ENCODE measurements at places on chromosomes 2 and 18.
A peak's percentile ranks its signal among the peaks of the same experiment; 100 is the strongest.

DNA sequence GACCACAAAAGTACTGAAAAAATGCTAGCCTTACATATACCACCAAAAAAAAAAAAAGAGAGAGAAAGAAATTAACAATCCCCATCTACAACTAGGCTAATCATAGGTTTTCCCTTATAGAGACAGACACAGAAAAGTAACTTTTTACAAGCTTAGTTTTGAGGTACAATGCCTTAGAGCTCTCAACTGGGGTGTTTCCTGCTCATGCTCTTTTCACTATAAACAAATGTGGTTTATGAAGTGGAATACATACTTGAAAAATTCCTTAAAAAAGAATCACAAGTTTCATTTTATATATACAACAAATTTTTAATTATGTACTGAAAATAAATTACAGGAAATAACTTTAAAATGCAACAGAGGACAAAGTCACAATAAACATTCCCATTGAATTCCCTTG, 82.5 kb downstream of the ATL2 start:
- DNase-seq: no peak

DNA sequence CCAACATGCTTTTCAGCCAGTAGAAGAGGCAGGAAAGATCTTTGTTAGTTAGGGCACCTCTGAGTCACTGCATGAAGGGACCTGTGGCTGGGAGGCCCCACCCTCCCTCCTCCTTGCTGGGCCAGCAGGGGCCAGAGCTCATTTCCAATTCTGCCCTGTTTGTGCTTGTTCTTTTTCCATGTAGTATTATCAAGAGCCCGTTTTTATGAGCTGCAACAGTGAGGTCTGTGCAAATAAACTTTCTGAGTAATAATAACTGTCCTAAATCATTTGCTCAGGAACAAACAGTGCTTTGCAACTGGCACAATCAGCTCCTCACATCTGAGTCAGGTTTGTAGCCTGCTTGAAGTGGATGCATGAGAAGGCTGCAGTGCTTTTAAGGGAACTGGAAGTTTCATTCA, 128.0 kb downstream of the ARL4C start:
- DNase-seq: peak; percentile 66

DNA sequence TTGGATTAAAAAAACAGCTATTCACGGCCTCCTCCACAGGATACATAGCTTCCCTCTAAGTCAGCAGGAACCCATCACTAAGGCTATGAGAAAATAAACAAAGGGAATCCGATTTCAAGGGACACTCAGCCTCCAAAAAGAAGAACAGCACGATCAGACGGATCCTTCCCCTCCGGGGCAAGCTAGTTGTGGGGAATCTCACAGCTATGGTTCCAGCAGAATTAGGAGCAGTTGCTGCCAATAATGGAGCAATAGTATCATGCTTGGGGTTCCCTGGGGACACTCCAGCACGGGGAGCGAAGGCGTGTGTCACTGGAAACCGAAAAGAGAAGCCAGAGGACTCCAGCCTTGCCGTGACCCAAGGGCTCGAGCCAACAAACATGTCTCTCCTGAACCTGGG, 163.1 kb downstream of the TTC32 start:
- no peak for DNase-seq

DNA sequence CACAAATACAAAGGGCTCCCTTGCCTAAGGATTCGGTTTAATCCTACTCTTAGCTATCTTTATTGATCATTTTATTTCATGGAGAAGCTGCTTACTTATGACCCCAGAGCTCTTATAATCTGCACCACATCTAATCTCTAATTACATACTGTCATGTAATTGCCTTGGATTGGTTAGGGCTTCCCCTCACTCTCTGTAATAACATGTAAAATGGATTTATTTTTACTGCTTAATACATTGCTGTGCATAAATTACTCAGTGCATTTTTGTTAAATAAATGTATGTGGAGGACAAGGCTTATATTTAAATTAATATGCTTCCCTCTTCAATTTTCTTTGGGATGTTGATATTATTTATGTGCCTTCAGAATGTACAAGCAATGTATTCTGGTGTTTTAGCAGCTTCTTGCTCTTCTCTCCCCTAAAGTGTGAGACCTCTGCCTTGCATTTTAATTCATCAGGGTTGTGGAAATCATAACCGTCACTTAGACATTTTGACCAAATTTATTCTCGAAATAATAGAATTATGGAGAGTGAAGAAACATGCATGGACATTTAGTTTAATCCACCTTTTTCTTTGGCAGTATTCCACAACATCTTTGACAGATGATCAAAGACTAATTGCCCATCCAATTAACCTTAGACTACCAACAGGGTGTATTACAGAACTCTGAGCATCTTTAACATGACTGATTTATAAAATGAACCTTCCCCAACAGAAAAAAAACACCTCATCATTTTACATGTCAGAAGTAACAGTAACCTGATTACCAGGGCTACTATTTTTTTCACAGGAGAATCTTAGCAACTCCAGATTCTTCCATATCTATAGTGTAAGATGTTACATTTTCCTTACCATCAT, 692.6 kb downstream of the LRRTM4 start:
- DNase-seq: no peak

- DNase-seq: no peak
Observed at GRCh38 chr2:207525296-207525695, 4.5 kb upstream of the CREB1 start.

- DNase-seq: no peak
Observed at GRCh38 chr2:105410554-105410953, 11.7 kb upstream of the FHL2 start.

GRCh38 chr2:200168641-200169555, 137.6 kb upstream of the SPATS2L start:
- DNase-seq: no peak

DNA sequence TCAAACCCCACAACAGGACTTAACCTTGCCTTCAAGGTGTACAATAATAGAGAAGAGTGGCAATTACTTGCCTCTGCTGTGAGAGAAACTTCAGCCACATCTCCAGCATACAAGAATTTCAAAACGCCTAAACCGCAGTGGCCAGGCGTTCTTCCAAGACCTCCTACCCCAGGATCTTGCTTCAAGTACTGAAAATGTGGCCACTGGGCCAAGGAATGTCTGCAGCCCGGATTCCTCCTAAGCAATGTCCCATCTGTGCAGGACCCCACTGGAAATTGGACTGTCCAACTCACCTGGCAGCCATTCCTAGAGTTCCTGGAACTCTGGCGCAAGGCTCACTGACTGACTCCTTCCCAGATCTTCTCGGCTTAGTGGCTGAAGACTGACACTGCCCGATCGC, 2.8 kb upstream of the CYB5A start:
- no peak for DNase-seq

GRCh38 chr18:61765097-61765496, 127.7 kb downstream of the RNF152 start:
- DNase-seq: no peak

DNA sequence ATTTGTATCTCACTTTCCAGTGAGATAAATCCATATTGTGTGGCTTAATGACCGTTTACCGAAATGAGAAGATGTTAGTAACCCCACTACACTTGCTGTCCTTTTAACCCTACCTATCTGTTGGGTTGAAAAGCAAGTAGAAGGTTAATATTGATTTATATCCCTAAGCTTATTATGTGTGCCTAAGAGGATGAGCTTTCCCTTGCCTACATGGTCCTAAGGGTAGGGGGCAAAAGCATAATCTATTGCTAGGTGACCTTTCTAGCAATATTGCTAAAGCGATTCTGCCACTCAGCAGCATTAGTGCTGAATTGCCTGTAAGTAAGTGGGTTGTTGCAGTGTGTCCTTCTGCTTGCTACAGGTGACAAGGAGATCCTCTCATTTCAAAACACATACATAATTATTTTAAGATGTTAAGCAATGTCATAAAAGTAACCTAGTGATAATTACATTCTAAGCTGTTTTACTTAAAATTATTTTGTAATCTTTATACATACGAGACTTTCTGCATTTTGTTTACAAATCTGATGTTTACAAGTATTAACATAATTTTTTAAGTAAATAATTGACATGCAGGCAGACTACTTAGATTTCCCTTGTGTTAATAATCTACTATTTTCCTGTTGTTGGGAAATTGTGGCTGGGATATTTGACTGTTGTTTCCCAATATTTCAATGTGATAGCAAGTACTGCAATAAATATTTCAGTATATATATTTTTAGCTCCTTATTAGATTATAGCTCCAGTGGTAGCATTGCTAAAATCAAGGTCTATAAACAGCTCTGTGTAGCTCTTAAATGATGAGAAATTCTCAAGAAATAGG, 49.1 kb upstream of the CABYR start:
- no peak for DNase-seq

DNA sequence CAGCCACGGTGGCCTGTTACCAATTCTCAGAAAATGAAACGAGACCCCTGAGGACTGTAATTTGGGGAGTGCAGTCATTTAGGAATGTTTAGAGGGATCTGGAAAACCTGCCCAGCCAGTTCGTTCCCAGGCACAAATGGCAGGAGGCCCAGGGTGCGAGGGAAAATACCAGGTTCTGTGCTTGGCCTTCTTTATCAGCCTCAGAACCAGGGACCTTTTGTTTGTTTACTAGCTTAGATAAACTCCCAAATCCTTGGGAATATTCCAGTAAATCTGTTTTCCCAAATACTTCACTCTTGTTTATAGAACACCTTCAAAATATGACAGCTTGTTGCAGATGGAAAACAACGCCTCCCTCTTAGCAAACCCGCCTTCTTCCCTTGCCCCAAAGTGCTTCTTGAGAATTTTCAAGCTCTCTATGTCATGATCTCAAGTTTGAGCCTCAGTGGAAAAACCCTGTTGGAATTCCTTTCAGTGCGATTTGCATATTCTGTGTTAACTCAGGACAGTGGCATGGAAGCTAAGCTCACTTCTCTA, 400.3 kb upstream of the SMIM21 start:
- no peak for DNase-seq

DNA sequence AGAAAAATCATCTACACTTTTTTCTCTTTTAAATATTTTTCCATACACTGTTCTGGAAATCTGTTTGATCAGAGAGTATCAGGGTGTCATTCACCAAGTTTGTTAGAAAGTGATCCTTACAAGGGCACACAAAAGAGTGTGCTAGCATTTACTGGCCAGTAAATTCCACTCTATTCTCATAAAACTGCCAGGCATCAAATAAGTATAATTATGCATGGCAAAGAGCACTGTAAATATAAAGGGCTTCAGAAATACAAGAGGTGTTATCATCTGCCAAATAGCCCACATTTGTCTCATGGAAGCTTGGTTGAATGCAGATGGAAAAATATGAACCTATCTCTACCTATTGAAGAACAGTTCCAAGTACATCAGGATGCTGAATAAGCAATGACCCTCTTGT, 847.3 kb upstream of the ACVR2A start:
- no peak for DNase-seq

- DNase-seq: no peak
Observed at GRCh38 chr2:164697688-164698461, 76.6 kb upstream of the GRB14 start.

- no peak for DNase-seq
Observed at GRCh38 chr2:168160897-168161296, 86.5 kb downstream of the STK39 start.

- DNase-seq: no peak
Observed at GRCh38 chr2:109345091-109345490, 216.1 kb downstream of the SH3RF3 start.

DNA sequence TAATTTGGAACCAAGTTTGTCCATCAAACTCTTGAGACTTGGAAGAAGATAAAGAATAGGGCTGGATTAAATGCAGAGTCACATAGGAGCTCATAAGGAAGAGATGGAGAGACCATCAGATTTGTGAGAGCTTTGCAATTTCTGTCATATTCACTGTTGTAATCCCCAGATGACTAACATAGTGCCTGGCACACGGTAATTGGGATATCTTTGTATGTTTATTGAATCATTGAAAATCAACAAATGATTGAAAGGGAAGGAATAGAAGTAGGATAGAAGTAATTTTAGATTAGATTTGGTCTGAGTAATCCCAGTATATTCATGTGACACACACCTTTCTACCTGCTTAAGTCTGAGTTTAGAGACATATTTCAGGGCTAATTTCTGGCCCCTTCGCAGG, 75.4 kb downstream of the LCLAT1 start:
- DNase-seq: no peak

DNA sequence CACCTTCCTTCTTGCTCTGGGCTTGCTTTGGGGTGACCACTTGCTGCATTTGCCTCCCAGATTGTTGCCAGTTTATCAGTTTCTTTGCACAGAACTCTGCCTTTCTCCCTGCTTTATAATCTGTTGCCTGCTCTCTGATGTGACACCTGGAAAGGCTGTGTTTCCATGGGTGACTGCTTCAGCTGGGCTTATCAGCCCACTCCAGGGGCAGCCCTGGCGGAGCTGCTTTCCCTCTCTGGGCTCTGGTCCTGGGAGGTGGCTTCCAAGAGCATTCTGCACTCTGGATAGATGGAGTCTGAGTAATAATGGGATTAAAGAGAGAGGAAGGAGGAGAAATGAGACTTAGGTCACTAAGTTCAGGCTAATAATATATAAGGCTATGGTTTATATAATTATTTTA, 352.7 kb downstream of the TSN start:
- no peak for DNase-seq

GRCh38 chr2:178589335-178589734, 109.1 kb downstream of the PLEKHA3 start:
- DNase-seq: no peak

DNA sequence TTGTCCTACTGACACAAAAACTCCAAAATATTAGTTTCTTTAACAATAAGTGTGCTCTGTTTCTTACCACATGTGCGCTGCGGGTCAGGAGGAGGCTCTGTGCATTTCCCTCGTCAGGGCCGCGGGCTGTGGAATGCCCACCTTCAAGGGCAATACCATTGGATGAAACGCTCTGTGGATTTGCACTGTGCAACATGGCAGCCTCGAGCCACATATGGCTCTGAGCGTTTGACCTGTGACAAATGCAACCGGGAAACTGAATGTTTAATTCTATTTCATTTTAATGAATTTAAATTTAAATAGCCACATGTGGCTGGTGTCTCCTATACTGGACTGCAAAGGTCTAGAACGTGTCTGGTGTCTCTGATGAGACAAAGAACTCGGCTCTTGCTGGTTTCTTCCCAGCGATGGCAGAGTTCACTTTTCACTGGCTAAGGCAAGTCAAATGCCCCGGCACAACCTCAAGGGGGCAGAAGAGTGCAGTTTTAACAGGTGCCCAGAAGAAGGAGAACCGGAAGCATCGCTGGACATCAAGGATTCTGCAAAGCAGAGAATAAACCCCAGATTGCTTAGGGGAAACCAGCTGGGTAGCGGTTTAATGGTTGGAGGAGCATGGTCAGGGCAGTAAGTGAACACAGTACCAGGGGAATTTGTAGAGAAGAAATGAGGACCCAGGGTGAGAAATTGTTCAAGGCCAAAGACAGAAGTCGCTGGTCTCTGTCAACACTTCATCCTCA, 37.0 kb upstream of the TMEM18 start:
- peak; percentile 51 for DNase-seq

- DNase-seq: no peak
Observed at GRCh38 chr18:40874233-40874632, 1080.8 kb upstream of the PIK3C3 start.

- DNase-seq: no peak
Observed at GRCh38 chr2:218329826-218330593, 26.6 kb upstream of the CATIP start.

GRCh38 chr2:64700133-64700809, 46.6 kb upstream of the SERTAD2 start:
- no peak for DNase-seq

GRCh38 chr18:23265682-23266399, 130.6 kb downstream of the CABLES1 start:
- DNase-seq: no peak

Data from NCI-H774 (cell line).